Stimulated activated CD8-positive, alpha-beta memory T cell treated with anti-CD3 and anti-CD28 coated beads, Interleukin-4, amount 100 ng/mL, for 1 hour (primary cell): ENCODE measurements at places on chromosomes 12 and 14.

DNA sequence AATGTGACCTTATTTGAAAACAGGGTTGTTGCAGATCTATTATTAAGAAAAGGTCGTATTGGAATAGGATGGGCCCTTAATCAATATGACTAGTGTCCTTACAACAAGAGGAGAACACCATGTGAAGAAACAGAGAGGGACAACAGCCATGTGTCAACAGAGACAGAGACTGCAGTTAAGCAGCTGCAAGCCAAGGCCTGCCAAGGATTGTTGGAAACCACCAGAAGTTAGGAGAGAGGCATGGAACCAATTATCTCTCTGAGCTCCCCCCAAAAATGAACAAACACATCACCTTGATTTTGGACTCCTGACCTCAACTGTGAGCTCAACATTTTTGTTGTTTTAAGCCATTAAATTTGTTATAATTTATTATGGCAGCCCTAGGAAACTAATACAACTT is 214.6 kb upstream of the PRKD1 start:
- DNase-seq: no peak

- no peak for DNase-seq
Measured at GRCh38 chr12:53948650-53949593, 5.8 kb upstream of the HOXC12 start.

- DNase-seq: no peak
Measured at GRCh38 chr12:75345531-75345930, 11.1 kb downstream of the GLIPR1L1 start.

GRCh38 chr14:70291396-70291795 is 68.1 kb downstream of the COX16 start:
- DNase-seq: no peak

- DNase-seq: no peak
Measured at GRCh38 chr12:15225136-15225862, 4.1 kb upstream of the RERG start.

GRCh38 chr14:39554576-39554975 is 122.3 kb upstream of the FBXO33 start:
- no peak for DNase-seq

- DNase-seq: no peak
Measured at GRCh38 chr12:24791622-24792021, 157.3 kb downstream of the BCAT1 start.

- DNase-seq: no peak
Measured at GRCh38 chr12:120940006-120940405, 35.8 kb upstream of the SPPL3 start.

DNA sequence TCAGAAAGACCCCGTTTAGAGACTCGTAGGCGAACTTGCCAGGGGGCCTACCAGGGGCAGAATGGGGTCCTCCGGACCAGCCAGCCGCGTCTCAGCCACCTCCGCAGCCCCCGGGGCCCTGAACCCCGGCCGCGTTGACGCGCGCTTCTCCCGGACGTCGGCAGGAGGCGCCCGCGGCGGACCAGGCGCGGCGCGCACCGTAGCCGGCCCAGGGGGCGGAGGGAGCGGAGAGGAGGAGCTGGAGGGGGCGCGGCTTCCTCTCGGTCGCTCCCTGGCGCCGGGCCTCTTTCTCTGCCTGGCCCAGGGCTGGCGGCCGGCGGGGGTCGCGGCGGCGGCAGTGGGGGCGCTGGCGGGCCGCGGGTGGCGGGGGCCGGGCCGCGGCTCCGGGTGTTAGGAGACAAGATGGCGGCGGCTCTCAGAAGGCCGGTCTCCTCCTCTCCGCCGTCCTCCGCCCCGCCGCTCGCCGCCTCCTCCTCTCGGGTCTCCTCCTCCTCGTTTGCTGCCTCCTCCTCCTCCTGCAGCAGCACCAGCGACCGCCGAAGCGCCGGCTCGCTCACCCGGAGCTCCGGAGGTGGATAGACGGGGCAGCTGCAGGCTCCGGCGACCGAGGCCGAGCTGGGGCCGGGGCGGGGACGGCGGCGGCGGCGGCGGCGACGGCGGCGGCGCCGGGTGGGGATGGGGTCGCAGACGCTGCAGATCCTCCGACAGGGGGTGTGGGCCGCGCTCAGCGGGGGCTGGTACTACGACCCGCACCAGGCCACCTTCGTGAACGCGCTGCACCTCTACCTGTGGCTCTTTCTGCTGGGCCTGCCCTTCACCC is at the start of gene PCNX1:
Gene PCNX1, plus strand, starts transcription at position 284 of the 820 bp plus-strand sequence. Its CDS starts 392 bp downstream, at position 676.
- DNase-seq: peak; percentile 70

- no peak for DNase-seq
Measured at GRCh38 chr14:94121485-94121884, 7.9 kb downstream of the IFI27L2 start.

DNA sequence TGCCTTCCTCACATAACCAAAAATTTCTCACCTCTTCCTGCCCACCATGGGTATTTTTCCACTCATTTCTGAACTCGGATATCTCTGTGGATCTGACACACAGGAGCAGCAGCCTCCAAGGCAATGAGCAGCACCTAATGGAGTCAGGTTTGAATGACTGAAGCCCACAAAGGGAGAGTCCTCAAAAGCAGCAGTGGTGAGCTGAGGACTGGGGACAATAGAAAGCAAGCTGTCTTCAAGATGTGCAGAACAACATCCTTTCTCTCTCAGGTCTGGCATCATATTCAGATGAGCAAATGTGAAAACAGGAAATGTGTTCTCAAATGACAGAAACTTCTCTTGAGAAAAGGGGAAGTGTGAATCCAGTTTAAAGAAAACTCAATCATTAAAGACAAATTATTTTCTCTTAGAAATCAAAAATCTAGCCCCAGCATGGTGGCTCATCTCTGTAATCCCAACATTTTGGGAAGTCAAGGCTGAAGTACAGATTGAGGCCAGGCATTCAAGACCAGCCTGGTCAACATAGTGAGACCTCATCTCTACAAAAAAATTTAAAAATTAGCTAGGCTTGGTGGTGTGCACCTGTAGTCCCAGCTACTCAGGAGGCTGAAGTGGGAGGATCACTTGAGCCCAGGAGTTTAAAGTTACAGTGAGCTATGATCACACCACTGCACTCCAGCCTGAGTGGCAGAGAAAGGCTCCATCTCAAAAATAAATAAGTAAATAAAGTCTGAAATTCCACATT is 54.2 kb downstream of the C12orf42 start:
- no peak for DNase-seq

DNA sequence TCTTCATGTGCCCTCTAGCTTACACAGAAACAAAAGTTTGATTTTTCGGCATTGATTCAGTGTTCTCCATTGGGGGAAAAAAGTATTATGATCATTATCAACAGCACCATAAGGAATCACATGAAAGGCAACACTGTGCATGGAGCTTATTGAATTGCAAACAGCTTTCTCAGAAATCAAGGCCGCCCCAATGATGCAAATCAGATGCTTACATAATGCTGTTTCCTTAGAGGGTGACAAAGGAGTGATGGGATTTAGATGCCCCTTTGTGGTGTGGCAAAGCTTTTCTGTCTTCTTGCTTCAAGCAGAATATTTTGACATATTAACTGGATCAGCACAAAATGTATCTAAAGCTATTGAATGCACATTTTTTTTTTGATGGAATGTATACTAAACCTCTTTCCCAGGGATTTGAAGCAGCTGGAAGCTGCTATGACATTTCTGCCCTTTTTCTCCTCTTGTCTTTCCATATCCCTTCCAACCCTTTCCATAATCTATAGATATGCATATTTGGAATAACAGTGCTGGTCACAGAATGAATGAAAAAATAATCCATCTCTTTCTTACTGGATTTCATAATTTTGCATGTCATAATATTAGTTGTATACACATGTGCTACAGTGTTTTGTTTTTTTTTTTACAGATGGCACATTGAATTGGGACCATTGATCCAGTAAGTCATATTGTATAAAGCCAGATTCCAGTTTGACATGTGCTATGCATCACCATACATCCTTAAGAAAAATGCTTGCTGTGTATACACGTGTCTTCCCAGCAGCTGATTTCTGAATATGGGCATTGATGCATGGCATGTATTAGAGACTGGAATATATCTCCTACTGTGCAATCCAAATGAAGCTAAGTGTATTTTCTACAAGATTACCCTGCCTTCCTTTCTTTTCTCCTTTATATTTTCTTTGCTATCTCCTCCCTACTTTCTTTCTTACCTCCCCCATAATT is 259.7 kb upstream of the DCN start:
- DNase-seq: no peak

DNA sequence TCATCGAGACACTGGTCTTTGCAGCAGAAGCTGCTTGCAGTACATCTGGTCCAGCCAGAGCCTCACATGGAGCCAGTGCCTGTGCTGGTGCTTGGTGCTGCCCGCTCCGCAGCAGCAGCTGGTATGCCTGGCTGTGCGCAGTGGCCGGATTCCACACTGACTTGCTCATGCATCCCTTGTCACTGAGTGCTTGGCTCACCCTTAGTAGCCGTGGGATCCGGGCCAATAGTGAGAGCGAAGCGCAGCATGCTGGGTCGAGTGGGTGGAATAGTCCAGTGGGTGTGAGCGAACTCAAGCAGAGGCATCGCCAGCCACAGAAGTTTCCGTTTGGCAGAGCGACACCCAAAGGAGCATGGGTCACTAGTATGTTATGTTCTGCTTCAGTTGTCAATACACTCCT is 10.1 kb upstream of the FBXO33 start:
- DNase-seq: no peak

DNA sequence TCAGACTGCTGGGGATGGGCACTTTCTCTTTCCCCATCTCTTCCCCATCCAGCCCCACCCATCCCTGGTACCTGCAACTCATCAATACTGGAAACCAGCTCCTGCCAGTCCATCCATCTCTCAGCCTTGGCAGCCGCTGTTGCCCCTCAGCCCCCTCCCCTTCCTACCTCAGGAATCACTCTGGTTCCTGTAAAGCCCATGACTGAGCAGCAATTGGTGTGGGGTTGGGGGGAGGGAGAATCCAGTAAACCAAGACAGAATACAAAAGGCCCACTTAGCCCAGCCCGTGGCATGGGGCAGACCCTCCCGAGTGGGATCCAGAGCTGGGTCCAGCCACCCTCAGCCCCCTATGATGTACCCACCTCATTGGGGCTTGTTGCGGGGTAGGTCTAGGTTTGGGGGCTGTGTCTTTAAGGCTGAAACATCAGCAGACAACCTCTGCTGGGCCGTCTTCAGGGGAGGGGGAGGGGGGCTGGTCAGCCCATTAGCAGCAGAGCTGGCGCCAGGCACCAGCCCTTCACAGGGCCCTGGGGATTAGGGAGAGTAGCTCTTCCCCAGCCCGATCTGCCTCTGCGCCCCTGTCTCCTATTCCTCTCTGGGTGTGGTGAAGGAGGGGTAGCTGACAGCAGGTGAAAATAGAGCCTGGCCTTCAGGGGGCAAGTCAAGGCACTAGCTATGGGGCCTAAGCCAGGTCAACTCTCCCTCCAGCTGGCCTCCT is 702 bp upstream of the PRPH start:
- no peak for DNase-seq

DNA sequence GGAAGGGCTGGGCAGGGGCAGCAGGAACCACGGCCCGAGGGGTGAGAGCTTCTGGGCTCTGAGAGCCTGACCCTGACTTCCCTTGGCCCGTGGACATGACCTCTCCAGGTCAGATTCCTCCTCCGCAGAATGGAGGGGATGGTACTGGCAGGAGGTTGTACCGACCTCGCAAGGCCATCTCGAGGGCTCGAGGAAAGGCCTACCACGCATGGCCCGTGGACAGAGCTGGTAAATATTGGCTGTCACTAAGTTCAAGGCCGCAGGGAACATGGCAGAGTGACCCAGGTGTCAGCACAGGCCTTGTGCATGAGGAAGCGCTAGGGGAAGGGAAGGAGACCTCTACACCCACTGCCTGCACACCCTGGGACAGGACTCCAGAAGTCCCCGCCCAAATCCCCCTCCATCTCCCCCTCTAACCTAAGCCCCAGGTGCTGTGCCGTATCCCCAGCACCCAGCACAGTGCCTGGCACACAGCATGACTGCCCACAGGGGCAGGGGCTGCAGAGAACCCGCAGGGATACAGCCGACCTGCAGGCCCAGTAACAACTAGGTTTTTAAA is 54.9 kb upstream of the PPP2R5C start:
- DNase-seq: no peak

- no peak for DNase-seq
Measured at GRCh38 chr12:99649551-99649950, 2.0 kb downstream of the GARIN6 start.

GRCh38 chr12:47686645-47687240 is 19.1 kb downstream of the RPAP3 start:
- no peak for DNase-seq

DNA sequence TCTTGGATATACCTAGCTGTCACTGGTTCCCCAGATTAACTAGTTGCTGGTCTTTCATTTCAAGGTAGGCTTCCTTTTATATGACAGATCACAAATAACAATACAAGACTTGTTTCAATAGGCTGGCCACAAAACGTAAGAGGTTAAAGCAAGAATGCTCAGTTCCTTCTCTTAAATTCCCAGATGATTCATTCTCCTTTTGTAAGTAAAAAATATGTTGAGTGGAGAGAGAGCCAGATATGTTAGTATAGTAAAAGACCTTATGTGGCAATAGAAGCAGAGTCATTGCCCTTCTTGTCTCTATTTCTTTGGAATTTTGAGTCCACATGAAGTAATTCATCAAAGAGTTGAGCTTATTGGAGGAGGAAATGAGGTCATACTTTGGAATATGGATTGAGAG is 939.0 kb upstream of the ATXN7L3B start:
- no peak for DNase-seq

DNA sequence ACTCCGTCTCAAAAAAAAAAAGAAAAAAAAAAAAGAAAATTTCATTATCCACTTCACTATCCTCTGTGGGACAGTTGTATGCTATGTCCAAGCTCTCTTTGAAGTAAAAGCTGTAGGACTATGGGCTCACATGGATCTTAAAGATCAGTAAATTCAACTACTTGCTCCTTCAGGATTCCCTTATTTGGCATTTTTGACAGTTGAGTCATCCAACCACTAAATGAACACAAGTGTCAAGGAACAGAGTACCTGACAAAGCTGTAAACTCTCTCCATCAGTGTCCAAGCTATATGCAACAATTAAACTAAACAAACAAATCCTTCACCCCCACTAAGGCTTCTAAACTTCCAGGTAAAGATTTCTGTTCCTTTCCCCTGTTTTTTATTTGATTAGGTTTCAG is 177.0 kb downstream of the CEP128 start:
- no peak for DNase-seq

GRCh38 chr12:80643961-80644360 is 63.5 kb upstream of the MYF6 start:
- DNase-seq: no peak

DNA sequence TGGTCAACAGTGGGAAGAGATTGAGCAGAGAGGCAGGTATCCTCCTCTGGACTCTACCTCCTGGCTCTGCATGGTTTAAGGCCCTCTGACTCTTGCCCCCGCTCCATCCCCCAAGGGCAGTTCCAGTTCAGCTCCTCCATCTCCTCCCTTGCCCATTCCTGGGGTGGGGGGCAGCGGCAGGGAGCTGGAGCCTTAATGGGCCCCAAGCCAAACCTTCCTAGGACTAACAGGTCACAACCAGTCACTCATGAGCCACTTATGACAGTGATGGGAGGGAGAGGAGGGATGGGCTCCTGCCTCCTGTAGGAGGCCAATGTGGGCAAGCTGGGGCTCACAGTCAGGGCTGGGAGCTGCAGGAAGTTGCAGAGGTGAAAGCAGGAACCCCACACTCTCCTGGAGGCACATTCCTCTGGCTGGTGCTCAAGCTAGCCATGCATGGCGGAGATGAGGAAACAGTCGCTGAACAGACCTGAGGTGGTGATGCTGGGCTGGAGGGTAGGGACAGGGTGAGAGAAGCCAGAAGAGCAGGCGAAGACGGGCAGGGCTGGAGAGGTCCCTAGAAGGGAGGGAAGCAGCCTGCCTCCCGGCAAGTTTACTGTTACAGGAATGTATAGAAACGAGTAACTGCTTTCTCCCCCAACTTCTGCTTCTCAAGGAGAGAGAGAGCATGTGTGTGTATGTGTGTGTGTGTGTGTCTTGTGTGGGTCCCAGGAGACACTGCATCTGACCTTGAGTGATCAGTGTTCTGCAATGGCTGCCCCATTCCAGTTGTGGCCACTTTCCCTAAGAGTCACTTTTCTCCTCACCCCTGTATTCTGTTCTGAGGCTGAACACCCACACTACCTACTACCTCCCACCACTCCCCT is 5.0 kb upstream of the RAPGEF3 start:
- no peak for DNase-seq
